ENCODE measurements at places on chromosomes 3 and 15. TPM values are rescaled to one million over a fixed set of nuclear protein-coding genes. Genes with fewer than 3 reads are reported as not detected.

GRCh38 chr3:30518181-30518864 is 88.1 kb upstream of the TGFBR2 start:
- no peak for DNase-seq

LRRC3B gene
- 51.3 TPM for total RNA-seq

DNA sequence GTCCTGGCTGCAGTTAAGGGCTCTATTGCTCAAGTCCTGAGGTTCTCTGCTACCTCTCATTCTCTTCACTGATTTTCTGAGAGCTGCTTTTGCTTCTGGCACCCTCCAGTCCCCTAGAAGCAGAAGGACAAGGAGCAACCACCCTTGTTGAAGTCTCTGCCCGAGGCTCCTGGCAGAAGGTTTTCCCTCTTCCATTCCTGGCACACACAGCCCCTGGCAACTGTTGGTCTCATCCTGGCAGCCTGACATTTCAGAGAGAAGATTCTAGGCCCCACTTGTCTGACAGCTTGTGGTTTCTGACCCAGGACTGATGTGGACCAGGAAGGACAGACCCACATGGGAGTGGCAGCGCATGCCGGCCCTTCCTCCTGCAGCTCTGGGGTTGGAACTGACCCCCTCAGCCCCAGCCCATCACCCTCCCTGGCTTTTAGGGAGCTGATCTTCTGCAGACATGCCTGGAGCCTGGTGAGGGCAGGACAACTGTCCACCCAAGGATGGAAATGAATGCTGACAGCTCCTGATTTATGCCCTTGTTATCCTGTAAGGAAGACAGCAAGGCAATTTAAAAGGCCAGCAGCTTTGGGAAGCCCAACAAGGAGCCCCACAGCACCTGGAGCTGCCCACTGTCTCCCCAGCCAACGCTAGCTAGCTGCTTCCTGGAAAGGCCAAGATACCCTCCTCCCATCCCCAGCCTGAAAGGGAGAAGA is 13.0 kb upstream of the NTRK3 start:
- no peak for DNase-seq

GRCh38 chr15:57477736-57478522 is 101.6 kb downstream of the CGNL1 start:
- DNase-seq: no peak

- no peak for DNase-seq
Observed at GRCh38 chr3:191393146-191393545, 62.8 kb upstream of the UTS2B start.

ADAMTSL3 gene
- 20.6 TPM for total RNA-seq

ELL3 gene
- total RNA-seq: 3.0 TPM

SPATA12 gene
- total RNA-seq: not detected

- peak; percentile 7 for DNase-seq
Observed at GRCh38 chr3:36843065-36844051, 79.0 kb upstream of the DCLK3 start.

SLC9C1 gene
- under 0.01 TPM for total RNA-seq

MDFIC2 gene
- total RNA-seq: not detected

GRCh38 chr3:191373327-191373726 is 43.0 kb upstream of the UTS2B start:
- DNase-seq: no peak

RAB43 gene
- total RNA-seq: 3.3 TPM

CCR3 gene
- total RNA-seq: not detected

DNA sequence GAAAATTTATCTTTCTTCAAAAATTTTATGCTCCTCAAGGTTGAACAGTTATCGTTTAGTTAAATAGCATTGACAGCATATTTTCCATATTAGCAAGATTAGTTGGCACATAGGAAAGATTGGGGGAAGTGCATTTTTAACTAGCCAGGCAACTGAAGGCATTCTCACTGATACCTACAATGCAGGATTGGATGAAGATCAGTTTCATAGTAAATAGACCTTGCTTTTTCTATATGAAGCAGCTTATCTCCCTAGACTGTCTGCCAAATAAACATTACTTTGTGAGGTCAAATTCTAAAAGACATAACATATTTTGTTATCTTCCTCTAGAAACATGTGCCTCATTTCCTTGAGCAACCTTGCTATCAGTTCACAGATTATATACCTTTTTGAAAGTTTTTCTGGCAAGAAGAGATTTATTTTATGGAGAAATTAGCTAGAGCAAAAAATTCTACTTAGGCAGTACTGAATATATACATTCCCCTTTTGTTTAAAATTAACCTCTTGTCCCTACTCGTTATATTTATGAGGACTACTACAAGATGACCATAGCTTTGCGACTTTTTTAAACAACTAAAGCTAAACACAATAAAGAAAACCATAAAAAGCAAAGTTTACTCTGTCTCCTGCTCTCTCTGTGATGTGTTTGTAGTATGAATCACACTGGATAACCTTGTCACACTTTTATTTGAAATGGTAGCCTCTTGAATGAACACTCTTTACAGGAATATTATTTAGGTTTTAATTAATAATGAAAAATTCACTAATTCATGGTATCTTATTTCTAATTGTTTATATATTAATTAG is 654.9 kb upstream of the TBL1XR1 start:
- no peak for DNase-seq

- no peak for DNase-seq
Observed at GRCh38 chr3:132284781-132285619, 32.2 kb upstream of the ACP3 start.

GRCh38 chr3:101998256-101998926 is 149.1 kb downstream of the NFKBIZ start:
- no peak for DNase-seq

DNA sequence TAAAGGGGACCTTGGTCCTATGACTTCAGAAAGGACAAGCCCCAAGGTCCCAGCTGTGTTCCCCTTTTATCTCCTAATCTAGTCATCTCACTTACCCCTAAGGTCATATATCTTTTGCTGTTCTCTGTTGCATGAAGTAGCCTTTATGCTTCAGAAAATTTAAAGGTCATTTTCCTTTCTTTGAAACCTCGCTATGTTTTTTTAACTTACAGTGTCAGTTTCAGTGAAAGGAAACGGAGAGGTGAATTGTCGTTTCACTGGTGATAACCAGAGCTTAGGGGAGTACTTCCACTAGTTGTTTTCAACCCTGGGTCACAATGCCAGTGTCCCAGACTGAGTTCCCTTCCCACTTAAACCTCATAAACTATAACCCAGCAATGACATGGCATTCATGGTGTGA is 357.4 kb downstream of the GAP43 start:
- no peak for DNase-seq

Data from occipital lobe (tissue), 3 donors.